ENCODE measurements at places on chromosomes 5 and 9.

DNA sequence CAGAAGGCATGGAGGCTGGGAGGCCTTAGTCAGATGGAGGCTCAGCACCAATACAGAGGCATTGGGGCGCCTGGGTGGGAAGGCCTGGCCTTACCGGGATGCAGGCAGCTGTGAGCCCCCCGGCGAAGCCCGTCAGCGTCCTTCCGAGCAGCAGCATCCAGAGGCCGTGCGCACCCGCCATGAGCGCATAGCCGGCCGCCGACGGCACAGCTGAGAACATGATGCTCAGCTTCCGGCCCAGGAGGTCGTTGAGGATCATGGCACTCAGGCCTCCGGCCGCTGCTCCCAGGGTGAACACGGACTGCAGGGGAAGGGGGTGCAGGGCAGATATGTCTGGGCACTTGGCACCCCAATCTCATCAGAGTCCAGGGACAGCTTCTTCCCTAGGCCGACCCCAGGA is 2.0 kb downstream of the SLC2A6 start:
- DNase-seq, result no peak

- DNase-seq, result peak; percentile 71
Observed at GRCh38 chr5:158485047-158485446, 614.7 kb downstream of the EBF1 start.

GRCh38 chr5:37859805-37860204 is 20.0 kb upstream of the GDNF start:
- no peak for DNase-seq

GRCh38 chr5:41286696-41287095 is 73.4 kb upstream of the C6 start:
- DNase-seq, result no peak

DNA sequence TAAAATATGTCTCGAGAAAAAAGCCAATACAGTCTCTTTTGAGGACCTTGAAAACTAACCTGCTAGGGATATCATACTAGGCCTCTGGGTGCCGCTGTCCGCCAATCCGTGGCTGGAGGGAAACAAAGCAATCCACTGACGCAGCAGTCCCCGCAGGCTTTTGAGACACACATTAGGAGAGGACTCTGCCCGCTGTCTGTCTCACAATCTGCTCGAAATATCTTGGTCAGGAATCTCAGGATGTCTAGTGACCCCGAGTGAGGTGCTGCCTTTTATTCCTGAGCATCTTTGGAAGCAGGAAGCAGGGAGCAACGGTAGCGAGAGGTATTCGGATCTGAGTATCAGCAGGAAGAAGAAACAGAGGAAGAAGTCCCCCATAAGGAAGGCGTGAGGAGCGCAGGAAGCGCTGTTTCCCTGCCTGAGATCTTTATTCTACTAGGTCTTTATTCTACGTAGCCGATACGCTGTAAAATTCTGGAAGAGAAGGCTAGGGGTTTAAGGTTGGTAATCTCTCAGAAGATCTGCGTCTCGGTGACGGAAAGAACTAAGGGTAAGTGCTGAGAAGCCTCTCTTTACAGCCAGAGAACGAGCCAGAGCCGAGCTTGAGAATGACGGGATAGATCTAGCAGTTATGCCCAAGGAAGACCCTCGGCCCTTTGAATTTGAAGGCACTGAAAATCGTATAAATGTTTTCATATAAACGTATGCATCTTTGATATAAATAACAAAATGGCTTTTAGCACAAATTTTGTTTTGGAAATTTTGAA is 4.0 kb upstream of the PCDHGA1 start:
- peak; percentile 39 for DNase-seq

GRCh38 chr9:35254237-35254636 is 92.4 kb downstream of the UNC13B start:
- DNase-seq, result no peak

DNA sequence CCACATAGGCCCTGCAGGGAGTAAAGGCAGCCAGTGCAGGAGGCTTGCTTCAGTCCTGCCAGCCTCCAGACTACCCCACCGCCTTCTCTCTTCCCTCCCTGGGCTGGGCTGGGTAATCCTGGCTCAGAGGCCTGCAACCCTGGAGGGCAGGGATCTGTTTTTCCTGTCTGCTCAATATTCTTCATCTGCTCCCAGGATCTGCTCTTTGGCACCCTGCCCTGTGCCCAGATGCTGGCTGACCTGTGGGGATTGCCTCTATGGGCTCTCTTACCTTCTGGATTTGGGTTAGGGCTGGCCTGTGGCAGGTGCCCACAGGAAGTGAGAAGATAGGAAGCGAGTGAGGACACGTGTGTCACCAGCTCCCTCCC is 7.3 kb upstream of the ANGPTL2 start:
- DNase-seq, result no peak

GRCh38 chr9:108844856-108845255 is 10.9 kb downstream of the ACTL7B start:
- no peak for DNase-seq

- no peak for DNase-seq
Observed at GRCh38 chr9:100222674-100223073, 123.6 kb downstream of the INVS start.

DNA sequence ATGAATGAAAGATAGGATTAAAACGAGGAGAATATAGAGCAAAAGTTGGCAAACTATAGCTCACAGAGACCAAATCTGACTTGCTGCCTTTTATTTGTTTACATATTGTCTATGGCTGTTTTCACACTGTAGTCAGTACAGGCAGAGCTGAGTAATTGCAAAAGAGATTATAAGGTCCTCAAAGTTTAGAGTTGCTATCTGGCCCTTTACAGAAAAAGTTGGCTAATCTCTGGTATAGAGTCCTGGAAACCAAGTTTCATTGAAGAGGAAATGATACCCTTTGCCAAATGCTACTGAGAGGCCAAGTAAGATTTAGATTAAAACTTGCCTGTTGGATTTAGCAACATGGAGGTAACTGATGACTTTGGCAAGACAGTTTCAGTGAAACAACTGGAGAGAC is 36.0 kb downstream of the LYRM7 start:
- DNase-seq, result no peak

DNA sequence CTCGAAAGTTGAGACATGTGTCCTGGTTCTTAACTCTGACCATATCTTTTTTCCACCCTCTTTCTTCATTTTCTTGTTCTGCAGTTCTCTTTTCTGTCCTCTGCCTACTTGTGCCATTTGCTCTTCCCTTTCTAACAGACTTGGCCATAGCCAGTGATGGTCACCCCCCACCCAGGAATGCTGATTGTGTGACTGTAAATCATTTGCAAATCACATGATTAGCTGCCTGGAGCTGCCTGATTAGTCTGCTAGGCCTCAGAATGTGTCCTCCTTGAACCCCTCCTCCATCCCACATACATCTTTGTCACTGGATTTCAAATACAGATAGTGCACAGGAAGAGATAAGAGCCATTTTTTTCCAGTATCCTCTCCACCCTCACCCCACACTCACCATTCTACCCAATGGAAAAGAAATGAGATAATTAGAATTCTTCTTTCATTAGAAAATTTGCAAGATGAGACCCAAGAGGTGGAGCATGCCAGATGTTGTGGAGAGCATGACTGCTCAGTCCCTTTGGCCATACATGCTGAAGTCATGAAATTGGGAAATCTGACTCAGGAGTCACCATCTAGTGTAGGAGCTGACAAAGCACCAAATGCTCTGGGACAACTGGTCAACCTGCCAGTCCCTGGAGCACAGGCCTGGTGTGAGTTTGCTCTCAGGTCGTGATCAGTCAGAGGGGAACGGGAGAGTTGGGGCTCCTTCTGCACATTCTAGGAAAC is 538.2 kb downstream of the CCDC171 start:
- DNase-seq, result no peak

DNA sequence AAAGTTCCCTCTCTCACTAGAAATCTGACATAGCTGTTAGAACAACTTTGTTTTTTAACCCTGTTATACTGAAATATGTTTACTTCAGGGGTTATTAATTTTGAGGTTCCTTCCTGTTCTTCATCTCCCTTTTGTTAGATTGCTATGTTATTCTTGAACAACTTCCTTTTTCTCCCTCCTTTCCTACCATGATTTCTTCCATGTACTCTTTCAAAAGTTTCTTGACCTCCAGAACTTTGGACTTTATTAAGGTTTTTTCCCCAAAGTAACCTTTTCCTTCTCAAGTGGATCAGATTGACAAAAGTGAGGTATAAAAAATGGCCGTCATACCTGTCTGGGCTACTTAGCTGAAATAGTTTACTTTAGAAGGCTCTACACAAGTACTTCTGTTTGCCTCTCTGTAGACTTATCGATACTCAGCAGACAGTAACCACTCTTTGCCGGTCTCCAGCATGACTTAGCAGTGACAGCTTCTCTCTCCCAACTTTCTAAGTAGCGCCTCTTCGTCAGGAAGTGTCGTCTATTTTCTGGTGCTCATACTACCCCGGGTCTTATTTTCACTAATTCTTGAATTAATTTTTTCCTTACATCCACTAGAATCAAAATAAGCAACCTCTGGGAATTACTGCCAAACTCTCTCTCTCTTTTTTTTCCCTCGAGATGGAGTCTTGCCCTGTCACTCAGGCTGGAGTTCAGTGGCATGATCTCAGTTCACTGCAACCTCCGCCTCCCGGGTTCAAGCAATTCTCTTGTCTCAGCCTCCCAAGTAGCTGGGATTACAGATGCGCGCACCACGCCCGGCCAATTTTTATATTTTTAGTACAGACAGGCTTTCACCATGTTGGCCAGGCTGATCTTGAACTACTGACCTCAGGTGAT is 19.7 kb downstream of the NFIL3 start:
- no peak for DNase-seq

DNA sequence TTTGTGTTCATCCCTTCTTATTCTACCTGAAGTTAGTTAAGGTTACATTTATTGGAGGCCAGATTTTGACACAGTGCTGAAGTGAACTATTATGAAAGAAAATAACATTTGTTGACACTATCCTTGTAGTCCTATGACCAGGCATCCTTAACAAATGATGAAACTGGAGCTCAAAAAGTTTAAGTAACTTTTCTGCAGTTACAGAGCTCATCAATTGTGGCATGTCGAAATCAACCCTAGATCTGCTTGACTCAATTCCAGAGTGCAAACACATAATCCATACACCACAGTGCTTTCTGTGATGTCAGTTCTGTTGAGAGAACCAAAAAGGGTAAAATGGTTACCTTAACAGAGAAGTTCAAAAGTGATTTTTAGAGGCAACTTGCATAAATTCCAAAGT is 28.6 kb downstream of the KCNN2 start:
- DNase-seq, result no peak

GRCh38 chr9:83633255-83633654 is 10.3 kb downstream of the IDNK start:
- no peak for DNase-seq
